ENCODE measurements at places on chromosomes 12 and 14.

DNA sequence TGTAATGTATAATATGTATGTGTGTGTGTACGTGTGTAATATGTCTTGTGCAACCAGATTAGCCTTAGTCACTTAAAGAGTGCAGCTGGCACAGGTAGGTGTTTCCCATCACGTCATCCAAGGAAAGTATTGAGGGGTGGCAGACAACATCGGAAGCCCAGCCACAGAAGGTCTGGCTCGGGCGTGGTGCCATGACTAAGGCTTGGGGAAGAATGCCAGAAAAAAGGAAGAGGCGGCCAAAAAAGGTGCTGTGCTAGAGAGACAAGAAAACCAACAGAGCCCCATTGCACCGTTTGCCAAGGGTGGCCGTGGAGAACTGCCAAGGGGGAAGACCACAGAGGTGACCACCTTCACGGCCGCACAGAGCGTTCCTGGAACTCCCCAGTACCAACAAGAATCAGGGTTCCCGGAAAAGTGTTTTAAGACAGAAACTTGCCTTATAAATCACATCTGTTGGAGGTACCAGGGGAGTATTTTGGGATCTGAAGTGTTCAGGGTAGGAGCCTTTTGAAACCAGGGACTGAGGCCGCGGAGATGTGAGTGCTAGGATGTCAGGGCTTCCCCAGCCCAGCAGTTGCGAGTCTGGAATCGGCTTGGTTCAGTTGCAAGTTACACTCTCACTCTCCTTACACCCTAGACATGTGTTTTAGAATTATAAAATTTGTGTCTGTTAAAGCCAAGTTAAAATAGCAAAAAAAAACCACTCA, 131.2 kb upstream of the DYRK2 start:
- DNase-seq, result no peak

DNA sequence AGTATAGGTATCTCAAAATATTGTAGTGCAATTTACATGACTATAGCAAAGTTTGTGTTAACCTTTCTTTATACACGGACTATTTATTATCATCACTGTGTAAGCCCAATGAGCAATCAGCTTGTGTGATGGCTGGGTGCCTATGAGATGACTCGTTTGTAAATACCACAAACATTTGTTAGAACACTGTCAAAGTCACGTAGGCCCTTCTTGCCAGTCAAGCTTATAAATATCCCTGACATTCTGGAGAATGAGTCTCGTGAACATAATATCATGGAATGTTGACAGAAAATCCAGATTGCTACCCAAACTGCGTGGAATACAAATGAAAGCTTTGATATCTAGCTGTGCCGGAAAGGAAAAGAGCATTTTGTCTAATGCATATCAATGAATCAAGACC, 648.3 kb upstream of the MDGA2 start:
- DNase-seq, result no peak

GRCh38 chr12:9745199-9745598, 12.3 kb upstream of the CLECL1 start:
- no peak for DNase-seq

DNA sequence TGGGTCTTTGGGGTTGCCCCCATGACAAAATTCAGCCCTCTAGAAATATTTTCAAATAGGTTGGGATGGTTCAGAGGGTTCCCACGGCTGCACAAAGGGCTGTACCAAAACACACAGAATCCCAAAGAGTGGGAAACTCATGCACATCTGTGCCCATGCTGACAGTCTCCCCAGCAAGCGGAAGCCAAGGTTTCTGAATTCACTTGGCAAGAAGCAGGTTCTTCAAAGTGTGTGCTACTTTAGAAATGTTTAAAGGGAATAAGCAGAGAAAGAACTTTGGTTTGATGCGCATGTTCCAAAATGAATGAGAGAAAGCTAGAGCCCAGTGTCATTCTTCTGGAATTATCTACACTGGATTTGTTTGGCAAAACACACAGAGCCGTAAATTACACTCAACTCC, 46.7 kb downstream of the FOXN3 start:
- no peak for DNase-seq

- no peak for DNase-seq
Measured at GRCh38 chr14:72699852-72700257, 194.0 kb downstream of the DPF3 start.

DNA sequence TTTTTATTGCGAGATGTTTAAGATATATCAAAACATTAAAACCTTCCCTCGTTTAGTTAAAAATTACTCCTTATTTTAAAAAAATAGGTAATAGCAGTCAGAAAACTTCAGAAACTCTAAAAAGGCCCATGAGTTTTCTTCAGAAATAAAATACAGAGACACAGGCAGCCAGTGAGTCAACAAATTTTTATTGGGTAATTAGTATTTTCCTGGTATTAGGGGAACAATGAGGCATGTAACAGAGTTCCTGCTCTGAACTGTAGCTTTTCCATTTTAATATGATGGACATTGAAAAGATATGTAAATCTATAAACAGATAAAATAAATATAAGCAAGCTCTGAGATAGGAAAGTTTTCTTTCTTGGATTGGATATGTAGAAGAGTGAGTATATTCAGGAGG, 399 bp upstream of the ZNF705A start:
- no peak for DNase-seq

GRCh38 chr14:81113176-81113575, 107.6 kb downstream of the GTF2A1 start:
- no peak for DNase-seq

Measured in stimulated activated CD4-positive, alpha-beta T cell treated with anti-CD3 and anti-CD28 coated beads, Interleukin-2, amount 100 ng/mL, for 4 hours (primary cell).